Stimulated activated CD8-positive, alpha-beta memory T cell treated with anti-CD3 and anti-CD28 coated beads, Interleukin-4, amount 100 ng/mL, for 48 hours (primary cell): ENCODE measurements at places on chromosomes 3 and 15.
A peak's percentile ranks its signal among the peaks of the same experiment; 100 is the strongest.

GRCh38 chr3:72190050-72190449, 405.1 kb upstream of the PROK2 start:
- no peak for DNase-seq

DNA sequence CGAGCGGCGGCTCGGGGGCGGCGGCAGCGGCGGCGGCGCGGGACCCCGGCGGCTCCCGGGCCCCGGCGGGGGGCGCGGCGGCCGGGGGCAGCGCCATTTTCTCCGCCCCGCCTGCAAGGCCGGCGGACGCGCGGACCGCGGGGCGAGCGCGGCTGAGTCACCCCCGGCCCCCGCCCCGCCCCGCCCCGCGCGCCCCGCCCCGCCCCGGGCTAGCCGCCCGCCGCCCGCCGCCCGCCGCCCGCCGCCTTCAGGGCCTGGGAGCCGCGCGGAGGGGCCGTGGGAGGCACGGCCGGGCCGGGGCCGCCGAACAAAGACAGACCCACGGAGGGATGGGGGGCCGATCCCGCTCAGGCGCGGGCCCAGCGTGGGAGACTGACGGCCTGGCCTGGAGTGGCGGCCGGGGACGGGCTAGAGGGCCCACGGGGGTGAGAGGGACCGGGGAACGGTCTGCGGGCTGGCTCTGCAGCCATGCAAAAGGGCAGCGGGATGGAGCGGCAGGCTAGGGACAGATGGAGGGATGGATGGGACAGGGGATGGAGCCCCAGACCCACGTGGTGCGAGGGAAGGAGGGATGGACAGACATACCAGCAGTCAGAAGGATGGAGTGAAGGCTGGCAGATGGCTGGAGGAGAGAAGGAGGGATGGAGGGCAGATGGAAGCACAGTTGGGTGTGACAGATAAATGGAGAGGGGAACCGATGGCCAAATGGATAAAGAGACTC, at the start of gene EIF4E3:
Gene EIF4E3 (minus strand): TSS at position 132 of the 721 bp plus-strand sequence. CDS start 35 bp downstream, at position 97.
- DNase-seq: peak; percentile 56

DNA sequence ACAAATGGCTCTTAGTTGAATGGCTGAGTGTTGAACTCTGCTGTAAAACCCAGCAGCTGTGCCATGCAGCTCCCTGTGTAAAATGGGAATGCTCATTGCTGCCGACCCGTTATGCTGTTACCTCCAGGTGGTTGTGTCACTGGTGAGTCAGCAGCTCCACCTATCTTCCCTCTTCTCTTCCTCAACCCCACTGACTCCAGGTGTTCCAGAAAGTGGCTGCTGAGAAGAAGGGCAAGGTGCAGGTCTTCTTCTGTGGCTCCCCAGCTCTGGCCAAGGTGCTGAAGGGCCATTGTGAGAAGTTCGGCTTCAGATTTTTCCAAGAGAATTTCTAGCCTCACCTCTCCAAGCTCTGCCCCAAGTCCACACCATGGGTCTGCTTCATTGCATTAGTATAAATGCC, 41.9 kb downstream of the NOX5 start:
- DNase-seq: no peak

DNA sequence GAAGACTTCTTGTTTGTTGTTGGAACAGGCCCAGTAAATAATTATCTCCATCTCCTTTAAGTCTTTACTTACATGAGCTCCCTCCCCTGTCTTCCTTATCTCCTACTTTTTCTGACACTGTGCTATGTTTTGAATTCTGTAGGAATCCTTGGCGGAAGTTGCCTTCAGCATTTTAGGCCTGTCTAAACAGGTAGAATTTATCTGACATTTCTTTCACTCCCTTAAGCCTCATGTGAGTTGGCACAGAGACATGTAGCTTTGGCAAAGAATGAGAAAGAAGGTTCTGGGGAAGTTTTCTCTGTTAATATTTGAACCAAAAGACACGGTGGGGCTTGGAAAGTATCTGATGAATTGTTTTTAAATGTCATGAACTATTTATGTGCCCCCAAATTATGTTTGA, 8.1 kb downstream of the MCTP2 start:
- DNase-seq: no peak

DNA sequence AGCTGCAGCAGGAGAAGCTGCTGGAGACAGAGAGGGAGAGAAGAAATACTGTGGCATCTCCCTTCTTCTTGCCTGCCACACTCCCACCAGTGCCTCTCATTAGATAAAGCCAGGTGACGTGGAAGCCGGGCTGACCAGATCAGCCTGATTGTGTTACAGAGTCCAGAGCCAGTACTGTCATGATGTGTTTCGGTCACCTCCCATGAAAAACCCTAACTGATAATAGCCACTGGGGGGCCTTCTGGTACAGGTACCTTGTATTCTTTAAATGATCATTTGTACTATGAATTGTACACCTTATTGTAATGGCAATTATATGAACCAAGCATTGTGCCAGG, 125.8 kb upstream of the TMEM108 start:
- no peak for DNase-seq

- no peak for DNase-seq
These were observed 1.5 kb downstream of the PLCL2 start for GRCh38 chr3:16886303-16886683.

GRCh38 chr3:87311309-87311708, 34.9 kb upstream of the POU1F1 start:
- DNase-seq: no peak

GRCh38 chr3:129836381-129837064, 57.0 kb downstream of the TMCC1 start:
- DNase-seq: no peak

DNA sequence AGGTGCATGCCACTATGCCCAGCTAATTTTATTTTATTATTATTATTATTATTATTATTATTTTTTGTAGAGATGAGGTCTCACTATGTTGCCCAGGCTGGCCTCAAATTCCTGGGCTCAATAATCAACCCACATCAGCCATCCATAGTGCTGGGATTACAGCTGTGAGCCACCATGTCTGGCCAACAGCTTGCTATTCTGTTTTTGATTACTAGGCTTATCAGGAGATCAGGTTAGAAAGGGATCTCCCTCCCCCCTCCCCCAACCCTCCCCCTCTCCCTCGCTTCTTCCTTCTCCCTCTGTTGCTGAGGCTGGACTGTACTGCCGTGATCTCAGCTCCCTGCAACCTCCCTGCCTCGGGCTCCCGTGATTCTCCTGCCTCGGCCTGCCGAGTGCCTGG, 8.6 kb downstream of the CLN6 start:
- DNase-seq: peak; percentile 5

- no peak for DNase-seq
These were observed 6.0 kb downstream of the WNT5A start for GRCh38 chr3:55480911-55481743.

DNA sequence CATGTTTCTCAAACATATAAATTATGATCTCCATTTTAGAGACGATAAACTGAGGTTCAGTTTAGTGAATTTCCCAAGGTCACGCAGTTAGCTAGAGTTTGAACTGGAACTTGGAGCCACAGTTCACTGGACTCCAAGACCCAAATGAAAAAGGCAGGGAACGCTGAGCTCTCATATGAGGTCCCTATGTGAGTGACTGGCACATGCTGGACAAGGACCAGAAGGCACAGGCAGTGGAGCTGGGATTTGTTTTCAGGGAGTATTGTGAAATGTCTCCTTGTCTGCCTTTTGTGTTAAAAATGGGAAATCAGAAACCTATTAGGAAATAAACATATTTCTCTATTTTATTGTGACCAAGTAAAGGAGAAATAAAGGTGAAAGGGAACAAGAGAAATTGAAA, 63.5 kb downstream of the MESD start:
- no peak for DNase-seq

DNA sequence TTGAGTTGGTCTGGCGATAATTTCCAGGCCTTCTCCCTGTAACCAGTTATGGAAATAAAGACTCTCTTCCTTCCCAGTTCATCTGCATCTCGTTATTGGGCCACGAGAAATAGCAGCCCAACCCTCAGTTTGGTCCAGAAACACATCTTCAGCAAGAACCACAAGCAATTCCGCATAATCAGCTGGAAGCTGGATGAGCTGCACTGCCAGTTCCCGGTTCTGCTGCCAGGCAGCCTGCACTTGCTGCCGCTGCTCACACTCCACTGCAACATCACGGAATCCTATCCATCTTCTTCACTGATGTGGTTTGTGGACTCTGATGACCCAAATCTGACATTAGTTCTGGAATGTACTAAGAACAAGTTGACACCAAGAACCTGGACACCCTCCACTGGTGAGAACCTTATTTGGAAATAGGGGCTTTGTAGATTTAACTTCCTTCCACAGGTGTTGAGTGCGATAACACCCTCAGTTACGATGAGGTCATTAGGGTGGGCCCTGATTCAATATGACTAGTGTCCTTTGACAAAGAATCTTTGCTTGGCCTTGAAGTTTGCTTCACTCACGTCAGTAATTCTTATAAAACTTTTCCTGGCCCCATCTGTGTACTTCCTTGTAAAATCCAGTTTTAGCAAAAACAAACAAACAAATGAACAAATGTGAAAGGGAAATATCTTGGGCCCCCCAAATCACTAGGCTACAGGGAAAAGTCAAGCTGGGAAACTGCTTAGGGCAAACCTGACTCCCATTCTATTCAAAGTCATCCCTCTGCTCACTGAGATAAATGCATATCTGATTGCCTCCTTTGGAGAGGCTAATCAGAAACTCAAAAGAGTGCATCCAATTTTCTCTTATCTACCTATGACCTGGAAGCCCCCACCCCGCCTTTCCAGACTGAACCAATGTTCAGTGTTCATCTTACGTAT, 221.9 kb upstream of the PROK2 start:
- no peak for DNase-seq

GRCh38 chr3:4241595-4242170, 61.5 kb upstream of the SETMAR start:
- DNase-seq: no peak

- peak; percentile 79 for DNase-seq
These were observed 121.1 kb downstream of the OXSM start for GRCh38 chr3:25910997-25911396.

GRCh38 chr15:52481915-52482314, 46.8 kb downstream of the MYO5A start:
- peak; percentile 30 for DNase-seq

- DNase-seq: no peak
These were observed 315.4 kb upstream of the LRRC3B start for GRCh38 chr3:26307192-26307591.

DNA sequence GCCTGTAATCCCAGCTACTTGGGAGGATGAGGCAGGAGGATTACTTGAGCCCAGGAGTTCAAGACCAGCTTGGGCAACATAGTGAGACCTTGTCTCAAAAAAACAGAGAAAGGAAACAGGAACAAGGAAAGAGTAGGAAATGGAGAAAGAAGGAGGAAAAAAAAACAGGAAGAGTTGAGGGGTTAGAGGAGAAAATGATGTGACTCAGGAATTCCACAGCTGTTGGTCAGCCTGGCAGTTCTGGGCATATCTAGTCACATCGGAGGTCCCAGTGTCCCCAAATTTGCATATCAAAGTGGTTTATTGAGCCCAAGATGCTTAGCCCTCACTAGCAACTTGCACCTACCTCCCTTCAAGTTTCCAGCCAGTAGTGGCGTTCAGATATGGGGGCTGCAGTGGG, 18.8 kb upstream of the JMJD7 start:
- DNase-seq: no peak

DNA sequence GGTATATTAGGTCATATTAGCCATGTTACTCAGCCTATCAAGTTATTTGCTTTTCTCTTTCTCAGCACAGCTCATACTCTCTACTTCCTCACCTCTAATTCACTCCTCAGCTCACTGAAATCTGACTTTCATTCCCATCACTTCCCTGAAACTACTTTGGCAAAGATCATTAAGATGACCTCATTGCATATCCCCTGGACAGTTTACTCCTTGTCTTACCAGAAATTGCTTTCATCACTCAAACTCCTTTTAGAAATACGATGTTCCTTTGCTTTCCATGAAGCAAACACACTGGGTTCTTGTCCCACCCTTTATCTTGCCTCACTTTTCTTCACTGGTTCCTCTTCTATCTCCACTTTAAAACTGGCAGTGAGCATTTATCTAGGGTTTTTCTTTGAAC, 354.4 kb downstream of the TUSC7 start:
- no peak for DNase-seq

GRCh38 chr15:89072277-89072869, 15.9 kb upstream of the ABHD2 start:
- DNase-seq: no peak

DNA sequence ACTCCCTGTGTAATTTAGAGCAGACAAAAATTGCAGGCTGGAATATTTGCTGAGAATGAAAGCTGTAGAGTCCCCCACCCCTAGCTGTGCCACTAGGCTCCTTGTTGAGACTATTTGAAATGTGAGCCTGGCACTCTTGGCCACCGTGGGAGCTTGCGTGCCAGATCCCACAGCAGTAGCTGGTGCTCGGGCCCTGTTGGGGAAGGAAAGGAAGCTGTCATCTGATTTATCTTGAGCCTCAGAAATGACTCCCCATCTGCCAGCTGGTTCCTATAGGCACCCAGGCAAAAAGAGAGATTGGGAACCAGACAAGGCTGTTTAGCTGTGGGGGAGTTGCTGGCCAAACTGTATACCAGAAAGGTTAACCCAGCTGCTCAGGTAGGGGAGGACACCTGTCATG, 23.4 kb upstream of the CLEC3B start:
- no peak for DNase-seq

DNA sequence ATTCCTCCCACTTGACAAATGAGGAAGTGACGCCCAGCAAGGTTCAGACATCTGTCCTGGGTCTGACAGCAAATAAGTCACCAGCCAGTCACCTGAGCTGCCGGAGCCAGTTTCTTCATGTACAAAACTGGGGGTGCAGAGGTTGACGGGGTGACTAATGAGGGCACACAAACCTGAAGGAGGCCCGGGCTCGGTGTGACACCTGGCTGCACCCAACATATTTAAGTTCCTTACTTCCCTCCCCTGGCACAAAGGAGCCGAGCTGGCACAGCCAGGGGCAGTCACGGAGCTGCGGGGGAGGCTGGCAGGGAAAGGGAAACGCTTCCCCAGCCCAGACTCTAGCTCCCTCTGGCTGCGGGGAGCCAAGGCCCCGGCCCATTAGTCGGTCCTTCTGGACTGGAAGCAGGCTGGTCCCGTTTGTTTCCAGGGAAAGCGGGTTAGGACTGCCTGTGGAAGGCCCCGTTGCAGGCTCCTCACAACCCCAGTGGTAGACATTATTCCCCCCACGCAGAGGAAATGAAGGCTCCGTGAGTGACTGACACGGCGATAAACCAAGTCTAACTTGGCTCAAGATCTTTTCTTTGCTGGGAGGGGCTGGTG, 2.3 kb downstream of the FBXL22 start:
- peak; percentile 56 for DNase-seq

- no peak for DNase-seq
These were observed 37.9 kb downstream of the ETV5 start for GRCh38 chr3:186070996-186071395.

- DNase-seq: no peak
These were observed 32.2 kb downstream of the GPD1L start for GRCh38 chr3:32138545-32139104.
